ENCODE measurements at places on chromosomes 4 and X.

- DNase-seq = no peak
Observed at GRCh38 chrX:9807355-9808182, 21.3 kb downstream of the SHROOM2 start.

- no peak for DNase-seq
Observed at GRCh38 chr4:139839403-139840031, 173.9 kb downstream of the MGST2 start.

- DNase-seq = peak; percentile 37
Observed at GRCh38 chr4:68349279-68349648, 626 bp downstream of the YTHDC1 start.

GRCh38 chr4:173529477-173530325, at the start of gene HAND2:
Gene HAND2, minus strand, starts transcription at chr4:173530229. Its CDS starts 940 bp downstream, at chr4:173529289.
- no peak for DNase-seq

DNA sequence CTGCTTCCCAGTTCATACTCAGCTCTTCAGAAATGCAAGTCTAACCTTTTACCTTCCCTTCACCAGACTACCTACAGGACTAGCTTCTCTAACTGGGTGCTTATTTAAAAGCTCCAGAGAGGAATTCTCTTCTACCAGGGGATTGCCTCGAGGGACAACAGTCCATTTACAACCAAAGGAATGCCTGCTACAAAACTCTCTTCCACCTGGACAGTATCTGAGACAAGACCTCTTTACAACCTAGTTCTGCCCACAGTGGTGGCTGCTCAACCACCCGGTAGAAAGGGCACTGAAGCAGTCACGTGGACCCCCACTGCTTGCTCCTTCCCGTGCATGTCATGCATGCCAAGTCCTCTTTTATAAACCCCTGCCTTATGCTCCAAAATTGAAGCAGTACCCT, 158.1 kb upstream of the ANXA10 start:
- no peak for DNase-seq

DNA sequence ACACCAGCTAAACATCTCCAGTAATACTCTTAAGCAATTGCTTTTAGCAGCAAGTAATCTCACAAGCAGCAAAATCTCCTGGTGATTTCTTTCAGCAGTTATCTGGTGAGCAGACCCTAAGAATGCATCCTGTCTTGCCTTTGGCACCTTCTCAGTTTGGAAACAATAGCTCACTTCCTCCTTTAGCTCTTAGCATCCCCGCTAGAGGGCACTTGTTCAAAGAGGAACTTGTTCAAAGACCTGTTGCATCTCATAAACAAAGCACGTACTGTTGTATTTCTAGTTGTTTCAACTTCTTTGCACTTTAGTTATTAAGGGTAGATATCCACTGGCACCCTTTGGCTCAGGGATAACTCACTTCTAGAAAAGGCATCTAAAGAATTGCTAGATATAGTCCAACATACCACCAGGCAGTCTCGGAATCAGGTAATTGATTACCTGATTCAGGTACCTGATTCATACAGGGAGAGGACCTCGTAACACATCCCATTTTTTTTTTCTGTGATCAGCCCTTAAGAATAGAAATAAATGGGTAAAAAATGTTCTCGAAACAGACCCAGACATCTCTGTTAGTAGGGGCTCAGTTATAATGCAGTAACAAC, 81.9 kb upstream of the QRFPR start:
- DNase-seq = peak; percentile 76

DNA sequence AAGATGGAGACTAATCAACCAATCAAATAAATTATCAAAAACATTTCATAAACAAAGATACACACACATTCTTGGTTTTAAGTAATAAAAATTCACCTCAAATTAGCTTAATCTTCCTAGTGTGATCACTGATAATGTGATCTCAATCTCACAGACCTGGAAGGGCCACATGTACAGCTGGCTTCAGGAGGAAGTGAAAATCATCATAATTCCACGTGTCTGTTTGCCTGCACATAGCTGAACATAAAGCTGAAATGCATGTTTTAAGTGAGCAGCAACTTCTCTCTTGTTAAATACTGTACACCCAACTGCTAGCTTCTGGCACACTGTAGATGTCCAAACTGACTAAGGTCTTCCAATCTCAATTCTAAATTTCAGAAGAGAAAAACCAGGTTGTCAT, 53.8 kb downstream of the ARHGAP6 start:
- no peak for DNase-seq

DNA sequence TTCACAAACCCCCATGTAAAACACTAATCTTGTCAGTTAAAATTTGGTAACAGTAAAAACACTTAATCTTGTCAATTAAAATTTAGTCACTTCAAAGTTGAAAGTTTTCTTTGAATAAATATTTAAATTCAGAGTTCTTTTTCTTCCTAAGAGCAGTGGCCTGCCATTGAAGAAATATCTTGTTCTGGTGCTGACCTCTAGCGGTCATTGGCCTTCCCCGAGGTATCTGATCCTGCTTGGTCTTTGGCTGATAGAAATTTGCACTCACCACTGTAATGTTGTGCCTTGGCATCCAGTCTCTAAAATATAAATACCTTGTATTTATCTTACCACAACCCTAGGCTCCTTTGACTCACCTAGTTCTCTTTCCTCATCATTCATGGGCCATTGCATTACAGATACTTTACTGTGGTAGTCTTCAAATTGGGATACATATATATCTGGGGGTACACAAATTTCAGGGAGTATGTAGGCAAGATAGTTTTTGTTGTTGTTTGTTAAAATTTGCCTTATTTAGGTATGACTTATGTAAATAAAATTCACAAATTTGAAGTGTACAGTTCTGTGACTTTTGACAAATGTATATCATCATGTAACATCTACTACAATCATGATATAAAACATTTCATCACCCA, 6.7 kb upstream of the ART3 start:
- DNase-seq = peak; percentile 80

DNA sequence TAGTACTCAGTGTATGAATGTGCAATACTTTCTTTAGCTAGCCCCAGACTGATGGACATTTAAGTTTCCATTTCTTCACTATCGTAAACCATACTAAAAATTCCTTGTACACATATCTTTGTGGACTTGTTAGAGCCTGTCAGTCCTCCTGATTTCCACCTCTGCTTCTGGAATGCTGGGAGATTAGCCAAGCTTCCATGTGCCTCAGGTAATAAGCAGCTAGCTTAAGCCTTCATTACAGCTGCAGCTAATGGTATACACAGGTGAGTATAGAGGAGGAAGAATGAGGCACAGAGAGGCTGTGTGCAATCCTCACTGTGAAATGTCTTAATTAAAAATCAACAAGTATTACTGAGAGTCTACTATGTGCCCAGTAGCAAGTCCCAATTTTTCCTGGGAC, 9.8 kb downstream of the SMIM9 start:
- DNase-seq = no peak

GRCh38 chr4:175661437-175661836, 150.6 kb downstream of the GPM6A start:
- DNase-seq = no peak

GRCh38 chr4:689723-690122, 772 bp upstream of the SLC49A3 start:
- no peak for DNase-seq

Data from NCI-H446 (cell line).